NCI-H69 (cell line): ENCODE measurements at places on chromosomes 7 and 10.
A peak's percentile ranks its signal among the peaks of the same experiment; 100 is the strongest.

- DNase-seq = no peak
Measured at GRCh38 chr10:119680650-119681081, 29.5 kb downstream of the BAG3 start.

DNA sequence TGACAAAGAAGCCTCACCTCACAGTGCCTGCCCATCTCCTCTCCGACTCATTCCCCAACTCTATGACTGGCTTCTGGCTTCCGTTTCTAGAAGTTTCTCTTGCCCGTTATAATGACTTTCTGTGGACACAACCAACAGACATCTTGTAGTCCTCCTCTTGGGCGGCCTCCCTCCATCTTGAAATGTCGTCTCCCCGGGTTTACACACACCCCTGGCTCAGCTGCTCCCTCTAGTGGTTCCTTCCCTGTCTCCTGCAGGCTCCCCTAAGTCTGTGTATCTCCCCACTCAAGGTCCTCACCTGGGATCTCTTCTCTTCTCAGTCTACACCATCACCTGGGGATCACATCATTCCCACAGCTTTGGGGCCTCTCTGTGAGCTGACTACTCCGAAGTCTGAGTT lies 123.4 kb upstream of the NEBL start:
- DNase-seq = peak; percentile 49

DNA sequence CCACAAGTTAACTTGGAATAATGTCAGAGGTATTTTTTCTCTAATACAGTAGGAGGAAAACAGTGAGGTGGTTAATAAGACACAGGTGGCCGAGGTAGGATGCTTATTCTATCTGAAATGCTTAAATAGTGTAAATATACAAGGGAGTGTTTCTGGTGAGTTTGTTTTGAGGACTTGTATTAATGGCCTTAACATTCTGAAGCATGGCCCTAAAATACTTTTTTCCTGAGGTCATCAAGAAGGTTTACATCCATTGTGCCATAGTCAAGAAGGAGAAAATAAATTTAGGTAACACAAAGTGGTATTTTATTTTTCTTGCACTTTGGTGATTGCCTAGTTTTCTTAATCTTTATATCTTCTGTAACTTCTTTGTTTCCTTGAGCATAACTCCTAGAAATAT lies 18.8 kb downstream of the GNAI1 start:
- DNase-seq = no peak

- DNase-seq = no peak
Measured at GRCh38 chr7:92729172-92729571, 107.2 kb downstream of the CDK6 start.

GRCh38 chr10:70544431-70545340 lies 57.9 kb downstream of the PRF1 start:
- no peak for DNase-seq

DNA sequence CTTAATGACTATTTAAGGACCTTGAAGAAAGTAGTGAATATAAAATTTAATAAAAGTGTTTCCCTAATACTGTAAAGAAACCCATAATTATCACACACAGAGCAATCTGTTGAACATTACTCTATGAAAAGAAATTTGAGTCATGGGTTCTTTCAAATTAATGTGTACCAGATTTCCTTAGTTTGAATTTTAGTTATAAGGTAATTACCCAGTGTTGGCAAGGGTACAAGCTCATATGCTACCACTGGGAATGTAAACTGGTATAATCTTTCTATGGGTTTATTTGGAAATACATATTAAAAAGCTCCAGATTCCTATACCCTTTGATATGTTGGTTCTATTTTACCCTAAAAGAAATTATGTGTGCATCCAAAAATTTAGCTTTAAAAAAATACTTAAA lies 22.9 kb downstream of the PANK1 start:
- DNase-seq = peak; percentile 57

DNA sequence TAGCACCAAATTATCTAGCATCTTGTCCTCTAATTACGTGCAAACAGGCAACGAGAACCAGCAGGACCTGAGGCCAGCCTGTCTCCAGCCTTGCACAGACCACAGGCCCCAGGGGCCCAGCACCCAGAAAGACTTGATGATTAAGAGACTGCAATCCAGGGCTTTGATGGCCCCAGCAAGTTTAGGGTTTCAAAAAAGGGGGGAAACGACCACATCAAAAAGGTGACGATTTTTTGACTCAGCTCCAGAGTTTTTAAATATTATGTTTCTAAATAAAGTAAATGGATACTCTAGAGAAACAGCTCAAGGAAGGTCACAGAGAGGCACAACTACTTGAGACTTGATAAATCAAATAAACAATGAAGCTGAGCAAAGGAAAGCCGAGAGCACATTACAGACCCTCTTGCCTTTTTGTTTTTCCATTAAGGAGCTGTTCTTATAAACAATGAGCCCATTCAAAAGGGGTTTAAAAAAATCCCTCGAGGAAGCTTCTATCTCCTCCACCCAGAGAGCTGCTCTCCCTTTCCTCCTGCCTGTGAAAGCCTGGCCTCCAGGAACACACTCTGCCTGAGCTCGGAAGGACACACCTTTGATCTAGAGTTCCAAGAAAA lies 44.1 kb downstream of the GLI3 start:
- DNase-seq = no peak

GRCh38 chr10:106900016-106900652 lies 264.4 kb downstream of the SORCS1 start:
- no peak for DNase-seq

- peak; percentile 31 for DNase-seq
Measured at GRCh38 chr7:83178066-83178465, 15.4 kb upstream of the PCLO start.

GRCh38 chr10:100829097-100829870 lies 83.5 kb upstream of the SLF2 start:
- peak; percentile 5 for DNase-seq

DNA sequence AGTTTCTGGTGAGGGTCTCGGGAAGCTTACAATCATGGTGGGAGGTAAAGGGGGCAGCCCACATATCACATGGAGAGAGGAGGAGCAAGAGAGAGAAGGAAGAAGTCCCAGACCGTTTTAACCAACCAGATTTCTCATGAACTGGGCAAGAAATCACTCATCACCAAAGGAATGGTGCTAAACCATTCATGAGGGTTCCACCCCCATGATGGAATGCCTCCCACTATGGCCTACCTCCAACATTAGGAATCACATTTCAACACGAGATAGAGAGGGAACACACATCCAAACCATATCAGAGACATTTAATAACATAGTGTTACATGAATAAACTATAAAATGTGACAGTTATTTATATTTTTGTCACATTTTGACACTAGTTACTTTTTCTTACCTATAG lies 214.8 kb upstream of the MAGI2 start:
- DNase-seq = no peak

DNA sequence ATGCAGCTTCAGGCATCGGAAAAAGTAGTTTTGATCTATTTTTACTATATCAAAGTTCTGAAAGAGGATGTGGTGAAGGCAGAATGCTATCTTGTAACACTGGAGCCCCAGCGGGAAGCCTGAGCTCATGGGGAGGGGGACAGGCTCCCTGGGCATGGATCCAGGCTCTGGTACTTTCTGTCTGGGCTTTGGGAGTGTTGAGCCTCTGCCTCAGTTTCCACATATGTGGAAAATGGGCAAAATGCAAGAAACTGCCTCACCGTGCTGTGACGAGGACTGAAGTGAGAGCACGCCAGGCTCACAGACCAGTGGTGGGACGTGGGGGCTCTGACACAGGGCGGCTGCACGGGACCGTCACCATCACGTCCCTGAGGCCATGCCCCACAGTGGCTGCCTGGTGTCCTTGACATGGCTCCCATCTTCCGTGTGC lies 182.9 kb upstream of the SHH start:
- no peak for DNase-seq

- no peak for DNase-seq
Measured at GRCh38 chr10:491667-492424, 197.6 kb downstream of the DIP2C start.

- no peak for DNase-seq
Measured at GRCh38 chr7:158453663-158454062, 134.0 kb downstream of the PTPRN2 start.
